H1 (cell line): ENCODE measurements at places on chromosomes 4 and X. TPM values are rescaled to one million over a fixed set of nuclear protein-coding genes. Genes with fewer than 3 reads are reported as not detected.

The PCDH18 gene
- polyA plus RNA-seq: 26.8 and 28.8 TPM in 2 replicates

The GPC4 gene
- 46.8 and 52.0 TPM in 2 replicates for polyA plus RNA-seq

The AFF2 gene
- polyA plus RNA-seq: 1.9 and 2.0 TPM in 2 replicates

DNA sequence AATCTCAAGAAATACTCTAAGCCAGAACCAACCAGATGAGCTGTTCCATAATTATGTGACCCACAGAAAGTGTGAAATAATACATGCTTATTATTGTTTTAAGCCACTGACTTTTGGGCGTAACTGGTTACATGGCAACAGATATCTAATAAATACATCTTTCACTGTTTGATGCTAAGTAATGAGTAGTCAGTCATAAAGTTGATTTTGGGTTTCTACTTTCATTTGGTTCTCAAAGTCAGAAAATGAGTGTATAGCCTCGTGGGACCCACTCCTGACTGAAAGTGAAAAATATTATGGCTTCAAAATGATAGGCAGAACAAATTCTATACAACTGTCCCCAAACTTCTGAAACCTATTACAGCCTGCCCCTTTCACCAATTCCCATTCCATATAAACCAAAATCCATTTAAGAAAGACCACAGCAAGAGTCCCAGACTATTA is 88.0 kb upstream of the CBR4 start:
- DNase-seq: no peak

GRCh38 chr4:22514001-22514400 is 1.9 kb downstream of the ADGRA3 start:
- no peak for DNase-seq

DNA sequence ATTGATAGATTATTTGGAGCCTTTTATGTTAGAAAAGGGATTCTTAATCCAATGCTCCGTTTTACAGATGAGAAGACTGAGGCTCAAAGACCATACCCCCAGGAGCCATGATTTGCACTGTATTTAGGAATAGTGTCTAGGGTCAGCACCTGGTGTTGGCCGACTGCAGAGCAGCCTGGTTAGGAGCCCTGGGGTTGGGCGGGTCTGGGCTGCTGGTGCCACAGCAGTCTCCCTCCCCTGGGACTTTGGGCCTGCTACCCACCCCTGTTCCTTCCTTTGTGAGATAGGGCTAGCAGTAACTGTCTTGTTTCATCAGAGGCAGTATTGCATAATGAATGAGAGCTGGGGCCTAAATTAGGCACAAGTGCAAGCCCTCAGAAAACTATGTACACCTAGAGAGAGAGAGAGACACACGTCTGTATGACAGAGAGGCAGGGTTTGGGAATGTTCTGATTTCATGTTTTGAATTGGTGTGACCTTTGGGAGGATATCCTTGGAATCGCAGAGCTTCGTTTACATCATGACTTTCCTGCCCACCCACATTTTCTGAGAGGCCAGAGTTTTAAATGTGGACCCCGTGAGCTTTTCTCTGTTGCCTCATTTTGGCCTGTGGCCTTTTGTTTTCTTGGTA is 111.7 kb downstream of the PTTG2 start:
- no peak for DNase-seq

GRCh38 chr4:16794816-16795445 is 103.5 kb downstream of the LDB2 start:
- DNase-seq: peak; percentile 10

DNA sequence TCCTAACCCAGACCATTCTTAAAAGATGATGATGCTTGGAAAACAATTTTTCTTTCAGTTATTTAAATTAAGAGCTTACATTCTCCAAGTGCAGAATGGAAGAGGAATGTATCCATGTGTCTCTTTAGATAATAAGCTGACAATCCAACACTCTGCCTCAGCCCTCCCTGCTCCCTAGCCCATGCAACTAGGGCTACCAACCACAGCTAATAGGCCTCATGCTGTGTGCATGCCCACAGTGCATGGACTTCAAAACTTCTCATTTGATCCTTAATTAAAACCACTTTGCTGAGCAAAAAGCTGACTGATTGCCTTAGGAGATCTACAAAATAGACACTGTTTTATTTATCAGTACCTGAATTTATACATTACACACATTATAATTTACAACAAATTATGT is 473.9 kb downstream of the GALNTL6 start:
- no peak for DNase-seq

- DNase-seq: no peak
Measured at GRCh38 chr4:122534776-122535175, 78.3 kb upstream of the IL2 start.

- no peak for DNase-seq
Measured at GRCh38 chrX:72100824-72101351, 30.8 kb downstream of the RTL5 start.

DNA sequence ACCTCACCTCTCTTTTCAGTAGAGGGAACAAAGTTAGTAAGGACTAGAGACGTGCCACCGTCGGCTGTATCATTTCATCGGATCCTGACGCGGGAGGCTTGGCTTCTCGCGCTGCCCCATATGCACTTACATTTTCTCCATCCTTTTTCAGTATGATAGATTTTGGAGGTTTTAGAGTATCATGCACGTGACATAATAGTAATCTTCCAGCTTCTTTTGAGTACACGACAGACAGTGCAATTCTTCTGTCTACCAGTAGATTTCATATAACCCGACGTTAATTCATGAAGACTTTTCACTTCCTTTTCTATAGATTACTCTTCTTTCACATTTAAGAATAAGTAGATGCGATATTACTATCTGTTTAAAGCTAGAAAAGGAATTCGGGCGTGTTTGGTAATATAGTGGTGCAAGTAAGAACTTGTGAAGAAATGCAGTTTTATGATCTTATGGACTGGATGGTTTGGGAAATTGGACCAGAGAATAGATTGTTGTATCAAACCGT is 1.0 kb downstream of the CDS1 start:
- no peak for DNase-seq

DNA sequence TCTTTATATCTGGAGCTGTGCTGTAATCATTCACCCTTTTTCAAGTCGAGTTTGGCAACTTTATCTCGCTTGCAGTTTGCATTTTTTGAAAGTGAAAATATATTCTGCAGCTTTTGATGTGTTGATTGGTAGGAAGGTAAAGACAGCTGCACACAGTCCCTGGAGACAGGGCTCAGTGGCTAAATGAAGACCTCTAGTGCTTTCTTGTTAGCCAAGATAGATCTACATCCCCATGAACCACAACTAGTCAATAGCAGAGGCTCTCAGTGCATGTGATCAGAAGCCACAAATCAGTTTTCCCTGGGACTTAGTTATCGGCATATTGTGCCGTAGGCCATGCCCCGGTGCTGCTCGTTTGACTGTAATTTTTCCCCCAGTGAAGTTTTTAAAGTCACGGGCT is 587.7 kb upstream of the PITX2 start:
- DNase-seq: no peak
